ENCODE measurements at places on chromosomes 5 and 9.

DNA sequence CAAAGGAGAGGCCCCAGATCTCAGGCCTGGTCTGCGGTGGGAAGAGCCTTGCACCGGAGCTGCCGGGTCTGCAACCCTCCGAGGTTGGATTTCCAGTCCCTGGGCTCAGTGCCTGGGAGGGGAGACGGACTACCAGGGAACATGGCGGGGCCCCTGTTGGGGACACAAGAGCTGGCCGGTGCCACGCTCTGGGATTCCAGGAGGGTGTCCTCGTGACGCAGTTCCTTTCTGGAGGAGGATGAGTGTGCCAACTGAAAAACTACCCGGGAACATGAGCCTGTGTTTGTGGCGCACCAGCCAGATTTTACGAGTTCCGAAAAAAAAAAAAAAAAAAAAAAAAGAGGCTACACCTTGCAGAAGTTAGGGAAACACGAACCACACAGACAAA lies 9.0 kb downstream of the NRARP start:
- no peak for DNase-seq

DNA sequence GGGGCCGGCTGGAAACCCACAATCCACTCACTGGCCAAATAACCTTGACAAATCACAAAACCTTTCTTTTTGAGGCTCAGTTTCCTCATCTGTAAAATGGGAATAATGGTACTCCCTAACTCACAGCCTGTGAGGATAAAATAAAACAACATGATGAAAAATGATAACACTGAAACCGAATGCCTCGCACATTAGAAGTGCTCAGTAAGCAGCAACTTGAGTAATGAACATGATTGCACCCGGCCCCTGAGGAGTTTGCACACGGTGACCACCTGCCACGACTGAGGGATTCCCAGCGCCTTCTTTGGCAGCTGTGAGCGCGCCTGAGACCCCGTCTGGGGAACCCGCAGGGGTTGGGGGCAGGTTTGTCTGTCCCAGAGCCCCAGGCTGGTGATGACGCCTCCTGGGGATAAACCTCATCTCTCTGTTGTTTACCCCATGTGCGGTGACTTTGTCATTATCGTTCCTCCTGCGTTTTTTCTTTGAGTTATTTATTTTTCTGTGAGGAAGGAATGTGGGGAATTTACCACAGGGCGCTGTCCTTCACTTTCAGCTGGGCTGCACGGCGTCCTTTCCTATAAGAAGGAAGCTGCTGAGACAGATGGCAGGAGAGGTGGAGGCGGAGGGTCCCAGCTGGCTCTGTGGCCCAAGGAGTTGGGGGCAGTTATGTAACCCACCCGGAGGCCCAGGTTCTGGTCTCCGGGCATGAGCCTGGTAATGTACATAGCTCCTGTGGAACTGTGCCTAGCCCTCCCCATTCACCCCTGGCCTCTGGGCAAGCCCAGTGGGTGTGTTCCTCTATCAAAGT lies 3.0 kb upstream of the SYNPO start:
- no peak for DNase-seq

DNA sequence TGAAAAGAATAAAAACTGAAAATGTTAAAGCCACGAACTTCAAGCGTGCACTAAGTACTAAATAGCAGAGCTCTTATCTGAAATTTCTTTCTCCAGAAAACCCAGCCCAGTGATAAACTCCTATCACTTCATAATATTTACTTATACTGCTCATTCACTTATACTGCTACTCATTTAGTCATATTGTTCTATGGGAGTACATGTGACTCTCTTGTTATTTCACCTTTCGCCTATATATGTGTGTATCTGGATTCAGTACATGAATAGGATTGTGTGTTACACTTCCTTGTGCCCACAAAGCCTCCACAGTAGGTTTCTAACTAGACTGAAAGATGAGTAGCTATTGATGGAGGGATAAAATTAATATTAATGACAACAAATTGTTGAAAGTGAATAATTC lies 526.8 kb upstream of the GRAMD2B start:
- no peak for DNase-seq

DNA sequence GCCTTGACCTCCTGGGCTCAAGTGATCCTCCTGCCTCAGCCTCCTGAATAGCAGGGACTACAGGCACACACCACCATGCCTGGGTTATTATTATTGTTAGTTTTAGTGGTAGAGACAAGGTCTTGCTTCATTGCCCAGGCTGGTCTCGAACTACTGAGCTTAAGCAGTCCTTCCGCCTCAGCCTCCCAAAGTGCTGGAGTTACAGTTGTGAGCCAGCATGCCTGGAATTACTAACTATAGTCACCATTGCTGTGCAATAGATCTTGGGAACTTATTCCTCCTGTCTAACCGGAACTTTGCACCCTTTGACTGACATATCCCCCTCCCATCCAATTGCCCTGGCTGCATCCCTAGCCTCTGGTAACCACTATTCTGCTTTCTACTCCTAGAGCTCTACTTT lies 3.4 kb downstream of the FAM151B start:
- DNase-seq: no peak

- DNase-seq: peak; percentile 16
Observed at GRCh38 chr5:88882276-88883038, 527 bp downstream of the MEF2C start.

GRCh38 chr9:71120501-71121247 lies 747 bp downstream of the TRPM3 start:
- DNase-seq: no peak

GRCh38 chr9:128927731-128928411 lies 7.1 kb downstream of the PHYHD1 start:
- no peak for DNase-seq

DNA sequence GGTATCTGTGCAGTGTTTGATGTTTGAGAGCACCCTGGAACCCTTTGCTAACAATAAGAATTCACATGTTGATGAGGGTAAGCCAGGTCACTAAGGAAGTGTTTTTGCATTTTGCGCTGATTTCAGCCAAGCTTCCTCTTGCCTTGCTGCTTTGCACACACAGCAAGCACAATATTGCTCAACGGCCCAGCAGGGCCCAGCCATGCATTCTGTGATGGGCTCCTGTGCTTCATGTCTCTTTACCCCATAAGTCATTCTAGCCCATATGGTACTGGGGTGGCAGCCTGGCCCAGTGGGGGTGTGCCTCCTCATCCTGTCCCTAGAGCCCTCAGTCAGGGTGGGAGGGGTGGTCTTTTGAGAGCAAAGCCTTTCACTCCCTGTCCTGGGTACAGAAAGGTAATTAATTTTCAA lies 481.3 kb downstream of the GADD45G start:
- DNase-seq: no peak

- peak; percentile 65 for DNase-seq
Observed at GRCh38 chr9:132141344-132141947, 20.4 kb upstream of the NTNG2 start.

DNA sequence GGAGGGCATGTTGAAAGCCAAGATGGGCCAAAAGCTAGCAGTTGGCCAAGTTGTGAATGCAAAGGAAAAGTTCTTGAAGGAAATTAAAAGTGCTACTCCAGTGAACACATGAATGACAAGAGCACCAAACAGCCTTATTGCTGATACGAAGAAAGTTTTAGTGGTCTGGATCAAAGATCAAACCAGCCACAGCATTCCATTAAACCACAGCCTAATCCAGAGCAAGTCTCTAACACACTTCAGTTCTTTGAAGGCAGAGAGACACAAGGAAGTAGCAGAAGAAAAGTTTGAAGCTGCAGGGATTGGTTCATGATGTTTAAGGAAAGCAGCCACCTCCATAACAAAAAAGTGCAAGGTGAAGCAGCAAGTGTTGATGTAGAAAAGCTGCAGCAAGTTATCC lies 71.6 kb downstream of the ERCC6L2 start:
- DNase-seq: no peak

DNA sequence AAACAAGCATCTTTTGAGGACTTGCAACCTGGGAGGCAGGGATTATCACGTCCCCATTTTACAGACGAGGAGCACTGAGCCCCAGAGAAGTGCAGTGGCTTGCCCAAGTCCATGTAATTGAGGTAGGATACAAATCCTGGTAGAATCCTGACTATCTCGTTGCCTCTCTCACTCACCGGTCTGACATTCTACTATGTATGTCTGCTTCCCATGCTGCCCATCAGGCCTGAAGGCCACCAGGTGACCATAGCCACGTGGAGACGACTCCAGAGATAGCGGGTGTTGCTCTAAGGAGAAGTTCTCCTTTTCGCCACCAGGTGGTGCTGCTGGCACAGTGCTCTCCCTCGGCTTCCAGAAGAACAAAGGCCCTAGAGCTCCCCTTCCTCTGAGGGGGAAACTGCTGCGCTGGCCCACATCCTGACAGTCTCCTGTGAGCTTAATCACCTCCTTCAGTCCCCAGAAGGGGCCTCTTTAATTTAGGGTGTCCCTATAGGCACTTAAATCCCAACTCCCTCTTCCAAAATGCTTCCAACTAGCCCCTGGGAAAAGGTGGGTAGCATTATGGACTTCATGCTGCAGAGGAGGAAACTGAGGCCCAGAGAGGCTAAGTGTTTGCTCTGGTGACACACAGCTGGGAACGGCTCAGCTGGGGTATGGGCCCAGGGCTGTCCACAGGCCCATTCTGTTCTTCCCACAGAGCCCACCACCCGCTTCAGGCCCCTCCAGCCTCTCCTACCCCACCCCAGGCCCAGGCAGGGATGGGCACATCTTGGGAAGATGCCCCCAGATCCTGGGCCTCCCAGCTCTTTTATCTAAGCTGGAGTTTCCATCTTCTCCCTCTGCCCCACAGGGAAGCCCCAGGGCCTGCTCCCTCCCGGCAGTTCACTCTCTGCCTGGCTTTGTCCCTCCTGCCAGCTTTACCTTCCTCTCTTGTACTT lies 6.4 kb downstream of the SLC34A1 start:
- peak; percentile 83 for DNase-seq

GRCh38 chr5:118354797-118355196 lies 633.5 kb downstream of the DTWD2 start:
- no peak for DNase-seq

DNA sequence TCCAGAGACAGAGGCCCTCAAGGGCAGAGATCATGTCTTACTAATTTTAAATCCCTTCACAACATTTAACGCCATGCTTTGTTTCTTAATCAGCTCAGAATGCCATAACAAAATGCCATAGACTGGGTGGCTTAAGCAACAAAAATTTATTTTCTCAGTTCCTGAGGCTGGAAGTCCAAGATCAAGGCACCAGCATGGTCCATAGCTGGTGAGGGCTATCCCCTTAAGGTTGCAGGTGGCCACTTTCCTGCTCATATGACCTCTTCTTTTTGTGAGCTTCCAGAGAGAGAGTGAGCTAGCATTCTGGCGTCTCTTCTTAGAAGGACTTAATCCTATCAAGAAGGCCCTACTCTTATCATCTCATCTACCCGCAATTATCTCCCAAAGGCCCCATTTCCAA lies 470.3 kb downstream of the ZNF608 start:
- no peak for DNase-seq

GRCh38 chr5:97801461-97801860 lies 618.4 kb upstream of the RIOK2 start:
- no peak for DNase-seq
